ENCODE measurements at places on chromosomes 6 and 20.
A peak's percentile ranks its signal among the peaks of the same experiment; 100 is the strongest.

DNA sequence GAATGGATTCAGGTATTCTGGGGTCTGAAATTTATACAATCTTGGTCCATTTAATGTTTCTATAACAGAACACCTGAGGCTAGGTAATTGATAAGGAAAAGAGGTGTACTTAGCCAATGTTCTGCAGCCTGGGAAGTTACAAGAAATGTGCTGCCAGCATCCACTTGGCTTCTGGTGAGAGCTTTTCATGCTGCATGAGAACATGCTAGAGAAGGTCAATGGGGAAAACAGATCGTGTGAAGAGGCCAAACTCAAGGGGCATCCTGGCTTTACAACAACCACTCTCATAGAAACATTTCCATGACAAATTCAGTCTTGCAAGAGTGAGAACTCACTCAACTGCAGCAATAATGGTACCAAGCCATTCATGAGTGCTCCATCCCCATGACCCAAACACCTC lies 16.8 kb downstream of the IL22RA2 start:
- no peak for DNase-seq

- no peak for DNase-seq
Observed at GRCh38 chr6:111803804-111804203, 69.4 kb downstream of the FYN start.

DNA sequence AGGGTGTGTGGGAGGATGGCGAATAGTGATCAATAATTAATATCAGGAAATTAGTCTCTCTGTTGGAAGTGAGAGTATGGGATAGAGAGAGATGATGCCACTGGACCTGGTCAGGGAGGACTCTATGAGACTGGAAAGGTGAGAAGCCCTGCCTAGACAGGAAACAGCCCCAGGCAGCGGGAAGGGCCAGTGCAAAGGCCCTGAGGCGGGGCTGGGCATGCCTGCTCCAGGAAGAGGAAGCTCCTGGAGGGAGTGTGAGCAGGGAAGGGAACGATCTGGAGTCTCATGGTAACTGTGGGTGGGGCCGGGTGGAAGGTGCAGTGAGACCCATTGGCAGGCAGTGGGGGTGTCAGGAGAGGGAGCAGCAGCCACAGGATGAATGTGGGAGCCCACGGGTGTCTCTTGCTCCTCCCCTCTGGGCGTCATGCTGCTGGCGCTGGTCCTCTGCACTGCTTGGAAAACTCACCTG lies 1.8 kb upstream of the CST3 start:
- DNase-seq = no peak

- DNase-seq = no peak
Observed at GRCh38 chr6:103893141-103893581, 966.6 kb downstream of the HACE1 start.

DNA sequence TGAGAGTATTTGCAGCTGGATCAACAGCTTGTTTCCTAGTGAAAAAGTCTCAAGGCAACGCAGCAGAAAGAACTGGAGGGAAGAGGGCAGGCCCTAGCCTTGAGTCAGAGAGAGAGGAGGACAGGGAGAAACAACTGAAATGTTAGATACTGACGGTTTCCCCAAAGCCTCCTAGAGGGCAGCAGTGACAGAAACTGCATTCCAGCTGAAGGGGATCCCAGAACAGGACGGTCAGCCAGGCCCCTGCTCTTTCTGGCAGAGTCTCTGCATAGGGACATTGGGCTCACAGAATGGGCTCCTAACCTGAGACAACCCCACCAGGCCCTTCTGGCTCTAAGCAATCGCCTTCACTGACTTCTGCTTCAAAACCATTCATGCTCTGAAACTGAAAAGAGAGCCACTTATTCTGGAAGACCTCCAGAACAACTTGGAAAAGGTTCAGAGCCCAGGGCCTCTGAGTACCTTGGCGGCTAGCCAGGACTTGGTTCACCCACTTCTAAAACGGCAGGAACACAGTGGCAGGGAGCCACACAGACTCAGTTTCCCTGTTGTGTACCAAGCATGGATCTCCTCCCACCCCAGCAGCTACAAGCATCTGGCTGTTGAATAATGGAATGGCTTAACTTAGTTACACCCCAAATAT lies 72.9 kb downstream of the PSMB1 start:
- DNase-seq = no peak

DNA sequence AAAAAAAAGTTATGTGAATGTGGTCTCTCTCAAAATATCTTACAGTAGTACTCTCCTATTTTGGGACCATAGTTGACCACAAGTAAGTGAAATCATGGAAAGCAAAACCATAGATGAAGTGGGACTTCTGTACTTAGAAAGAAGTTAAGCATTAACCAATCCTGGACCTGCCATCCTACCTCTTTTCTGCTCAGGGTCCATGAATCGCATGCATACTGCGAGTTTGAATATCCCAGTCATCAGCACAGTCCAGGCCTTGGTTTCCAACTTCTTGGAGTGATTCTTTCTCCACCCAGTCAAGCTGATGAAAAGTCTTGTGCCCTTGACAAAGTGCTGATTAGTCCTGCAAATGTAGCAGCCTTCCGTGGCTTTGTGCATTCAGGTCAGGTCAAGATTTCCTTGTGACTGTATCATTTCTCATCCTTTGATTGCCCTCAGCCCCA lies 46.0 kb downstream of the RNF217 start:
- DNase-seq = no peak

GRCh38 chr6:158644231-158645063 lies at the start of gene DYNLT1:
Gene DYNLT1 (minus strand): TSS chr6:158644743. CDS start chr6:158644708, 35 bp downstream.
- DNase-seq = peak; percentile 95

- no peak for DNase-seq
Observed at GRCh38 chr6:36201612-36202011, 5.1 kb downstream of the BRPF3 start.

DNA sequence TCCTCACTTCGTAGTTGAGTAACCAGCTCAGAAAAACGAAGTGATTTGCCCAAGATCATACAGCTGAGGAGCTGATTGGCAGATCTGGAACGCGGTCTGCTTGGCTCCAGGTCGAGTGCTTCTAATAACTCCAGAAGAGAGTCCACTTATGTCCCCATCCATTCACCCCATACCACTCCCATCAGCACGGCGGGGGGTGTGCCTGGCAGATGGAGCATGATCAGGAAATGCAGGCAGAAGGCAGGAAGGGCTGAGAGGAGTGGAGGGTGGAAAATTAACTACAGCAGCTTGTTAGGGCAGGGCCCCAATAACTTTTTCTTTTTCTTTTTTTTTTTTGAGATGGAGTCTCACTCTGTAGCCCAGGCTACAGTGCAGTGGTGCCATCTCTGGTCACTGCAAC lies 15.0 kb downstream of the FITM2 start:
- DNase-seq = no peak

GRCh38 chr6:161265975-161266374 lies 7.9 kb downstream of the AGPAT4 start:
- DNase-seq = no peak

DNA sequence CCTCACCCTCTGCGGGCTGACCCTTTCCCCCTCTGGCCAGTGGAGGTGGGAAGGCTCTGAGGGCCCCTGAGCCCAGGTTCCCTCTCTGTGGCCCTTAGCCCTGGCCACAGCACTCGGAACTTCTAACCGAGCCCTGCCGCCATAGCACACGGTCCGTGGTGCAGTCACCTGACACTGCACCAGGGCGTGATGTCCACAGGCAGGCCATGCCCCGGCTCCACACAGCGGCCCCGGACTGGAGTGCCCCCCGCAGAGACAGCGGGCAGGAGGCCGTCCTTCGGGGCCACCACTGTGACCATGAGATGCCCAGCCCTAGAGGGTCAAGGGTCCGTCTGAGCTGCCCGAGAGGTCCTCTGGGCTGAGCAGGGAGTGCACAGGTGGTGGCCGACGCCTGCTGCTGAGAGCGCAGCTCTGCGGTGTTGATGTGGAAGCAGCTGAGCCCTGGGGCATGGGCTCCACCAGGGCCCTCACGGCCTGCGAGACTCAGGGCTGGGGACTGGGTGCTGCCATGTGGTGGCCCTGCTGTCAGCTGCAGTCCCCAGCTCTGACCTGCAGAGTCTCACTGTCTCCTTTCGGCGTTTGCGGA lies 11.2 kb upstream of the BHLHE23 start:
- DNase-seq = no peak
